Left ventricle myocardium superior (tissue), 1 donor: ENCODE measurements at places on chromosomes 7 and 10. TPM values are rescaled to one million over a fixed set of nuclear protein-coding genes. Genes with fewer than 3 reads are reported as not detected.
A peak's percentile ranks its signal among the peaks of the same experiment; 100 is the strongest.

DNA sequence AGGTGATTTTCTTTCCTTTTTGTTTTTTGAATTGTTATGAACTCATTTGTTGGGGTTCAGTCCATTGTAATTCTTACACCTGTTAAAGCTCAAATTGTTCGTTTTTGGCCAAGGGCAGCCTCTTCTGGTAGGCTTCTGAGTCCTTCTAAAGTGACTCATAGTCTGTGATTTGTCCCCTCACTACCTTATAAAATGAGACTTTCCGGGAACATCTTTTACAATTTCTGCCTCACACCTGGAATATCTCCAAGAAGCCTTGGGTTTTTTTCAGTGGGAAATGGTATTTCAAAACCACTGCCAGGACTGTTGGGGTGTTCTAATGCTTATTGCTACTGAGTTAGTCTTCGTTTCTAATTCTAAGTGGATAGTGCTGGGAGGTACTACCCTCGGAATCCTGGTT, 56.7 kb downstream of the BMPR1A start:
- no peak for DNase-seq

The GLI3 gene
- 4.4 TPM for total RNA-seq

GRCh38 chr10:71864911-71865361, 13.9 kb upstream of the PSAP start:
- DNase-seq: no peak

DNA sequence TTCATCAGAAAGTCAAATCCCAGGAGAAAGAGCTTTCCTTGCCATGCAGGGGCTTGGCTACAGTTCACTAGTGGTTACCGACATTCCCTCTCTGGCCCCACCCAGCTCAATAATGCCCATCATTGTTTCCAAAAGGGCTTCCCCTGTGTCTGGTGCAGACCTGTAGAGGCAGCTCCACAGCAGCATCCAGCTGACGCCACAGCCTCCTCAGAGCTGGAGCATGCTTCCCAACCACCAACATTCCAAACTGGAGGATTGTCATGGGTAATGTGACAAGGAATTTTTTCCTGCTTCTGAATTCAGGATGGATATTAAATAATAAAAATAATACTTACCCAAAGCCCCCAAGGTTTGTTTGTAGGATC, 77.4 kb downstream of the ZNF365 start:
- DNase-seq: no peak

GRCh38 chr7:102390697-102391484, 5.3 kb upstream of the PRKRIP1 start:
- peak; percentile 84 for DNase-seq

DNA sequence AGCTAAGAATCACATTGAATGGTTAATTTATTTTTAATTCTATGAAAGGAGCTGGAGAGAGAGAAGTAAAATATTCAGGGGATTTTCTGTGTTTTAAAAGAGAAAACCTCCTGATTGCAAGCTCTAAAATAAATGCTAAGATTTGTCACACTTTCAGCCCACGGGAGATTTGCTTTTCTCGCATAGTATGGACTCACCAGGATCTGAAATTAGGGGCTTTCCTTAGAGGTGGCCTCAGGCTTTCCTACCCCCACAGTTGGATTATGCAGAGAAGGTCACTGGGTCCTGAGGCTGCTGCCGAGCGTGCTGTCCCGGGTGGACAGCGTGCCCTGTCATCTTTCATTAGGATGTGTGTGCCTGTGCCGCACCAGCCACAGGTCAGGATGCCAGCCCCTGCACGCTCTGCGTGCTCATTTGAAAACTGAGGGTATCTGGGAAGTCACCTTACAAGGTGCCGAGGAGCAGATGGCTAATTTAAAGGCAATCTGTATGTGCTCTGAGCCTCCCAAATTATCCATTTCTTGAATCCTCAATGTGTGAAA, 258.8 kb downstream of the CELF2 start:
- no peak for DNase-seq

The CALML5 gene
- total RNA-seq: not detected

DNA sequence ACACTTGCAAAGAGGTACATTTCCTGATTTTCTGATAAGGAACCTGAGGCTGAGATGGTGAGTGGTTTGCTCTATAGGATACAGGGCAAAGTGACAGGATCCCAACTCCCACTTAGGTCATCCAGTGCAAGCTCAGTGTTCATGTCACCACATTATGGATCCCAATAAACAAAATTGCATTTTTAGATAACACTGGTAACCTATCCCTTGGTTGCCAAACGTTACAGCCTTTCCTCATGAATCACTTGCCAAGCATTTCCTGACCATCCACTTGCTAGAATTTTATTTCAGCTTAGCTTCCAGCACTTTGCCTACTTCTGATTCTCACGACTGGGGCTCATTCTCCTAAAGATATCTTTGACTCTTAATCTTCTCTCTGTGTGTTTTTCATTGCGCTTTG, 131.4 kb upstream of the ODAD2 start:
- DNase-seq: no peak

The CDNF gene
- 2.0 TPM for total RNA-seq

The ZNF804B gene
- not detected for total RNA-seq

The SFRP4 gene
- total RNA-seq: 1.0 TPM

The LRMDA gene
- total RNA-seq: 23.1 TPM

The CRCP gene
- 22.5 TPM for total RNA-seq

GRCh38 chr10:54402576-54402975, 398.5 kb downstream of the PCDH15 start:
- DNase-seq: no peak

- peak; percentile 72 for DNase-seq
These were observed 5.9 kb downstream of the ADK start for GRCh38 chr10:74156919-74157289.

DNA sequence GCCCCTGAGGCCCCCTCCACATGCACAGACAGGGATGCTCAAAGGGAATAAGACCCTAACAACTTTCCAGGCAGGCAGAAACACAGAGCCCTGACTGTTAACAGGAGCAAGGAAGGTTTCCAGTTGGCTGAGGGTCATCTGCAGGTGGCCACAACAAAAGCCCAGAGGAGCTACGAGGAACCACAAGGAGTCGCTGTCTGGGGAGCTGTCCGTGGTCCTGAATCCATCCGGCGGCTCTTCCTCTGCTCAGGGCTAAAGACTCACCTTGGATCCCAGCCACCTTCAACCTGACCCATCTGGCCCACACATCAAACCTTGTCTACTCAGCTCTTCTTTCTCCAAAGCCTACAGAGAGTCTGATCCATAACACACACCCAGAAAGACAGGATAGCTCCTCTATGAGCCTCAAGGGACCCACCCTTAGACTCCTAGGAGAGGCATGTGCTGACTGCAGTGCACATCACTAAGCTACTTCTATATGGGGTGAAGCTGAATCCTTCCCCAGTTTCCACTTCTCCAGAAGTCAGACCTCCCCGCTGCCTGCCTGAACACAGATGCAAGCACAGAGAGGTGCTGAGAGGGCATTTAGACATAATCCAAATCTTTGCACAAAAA, 104.0 kb downstream of the SLIT1 start:
- peak; percentile 69 for DNase-seq

DNA sequence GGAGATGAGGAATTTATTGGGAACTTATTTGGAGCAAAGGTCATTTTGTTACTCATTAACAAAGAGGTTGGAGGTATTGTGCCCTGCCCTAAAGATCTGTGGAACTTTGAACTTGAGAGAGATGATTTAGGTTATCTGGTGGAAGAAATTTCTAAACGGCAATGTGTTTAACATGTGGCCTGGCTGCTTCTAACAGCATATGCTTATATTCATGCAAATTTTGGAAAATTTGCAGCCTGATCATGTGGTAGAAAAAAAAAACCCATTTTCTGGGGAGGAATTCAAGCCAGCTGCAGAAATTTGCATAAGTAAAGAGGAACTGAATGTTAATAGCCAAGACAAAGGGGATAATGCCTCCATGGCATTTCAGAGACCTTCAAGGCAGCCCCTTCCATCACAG, 10.7 kb upstream of the PANK1 start:
- no peak for DNase-seq

DNA sequence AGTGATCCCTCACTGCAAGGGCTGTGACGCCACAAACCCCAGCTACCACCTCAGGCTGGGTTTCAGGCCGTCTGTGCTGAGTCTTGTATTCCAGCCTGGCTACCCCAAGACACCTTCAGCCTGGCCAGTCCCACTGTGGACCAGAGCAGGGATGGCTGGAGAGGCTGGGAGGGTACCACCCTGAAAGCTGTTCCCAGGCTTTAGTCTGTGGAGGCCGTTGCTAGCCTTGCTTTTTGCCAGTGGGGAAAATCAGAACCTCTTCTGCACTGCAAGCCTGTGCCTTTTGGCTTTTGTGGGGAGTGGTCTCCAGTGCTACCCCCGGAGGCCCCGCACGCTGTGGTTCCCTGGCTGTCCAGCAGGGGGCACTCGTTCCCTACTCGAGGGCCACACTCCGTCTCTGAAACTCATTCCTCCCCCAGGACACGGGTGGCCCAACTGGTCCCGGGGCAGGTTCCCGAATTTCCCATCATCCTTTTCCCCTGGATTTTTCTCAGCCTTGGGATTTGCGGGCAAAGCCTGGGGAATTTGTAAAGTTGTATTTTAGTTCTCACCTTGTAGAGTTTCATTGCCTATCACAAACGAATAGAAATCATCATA, 128.4 kb upstream of the BTBD16 start:
- DNase-seq: peak; percentile 65

DNA sequence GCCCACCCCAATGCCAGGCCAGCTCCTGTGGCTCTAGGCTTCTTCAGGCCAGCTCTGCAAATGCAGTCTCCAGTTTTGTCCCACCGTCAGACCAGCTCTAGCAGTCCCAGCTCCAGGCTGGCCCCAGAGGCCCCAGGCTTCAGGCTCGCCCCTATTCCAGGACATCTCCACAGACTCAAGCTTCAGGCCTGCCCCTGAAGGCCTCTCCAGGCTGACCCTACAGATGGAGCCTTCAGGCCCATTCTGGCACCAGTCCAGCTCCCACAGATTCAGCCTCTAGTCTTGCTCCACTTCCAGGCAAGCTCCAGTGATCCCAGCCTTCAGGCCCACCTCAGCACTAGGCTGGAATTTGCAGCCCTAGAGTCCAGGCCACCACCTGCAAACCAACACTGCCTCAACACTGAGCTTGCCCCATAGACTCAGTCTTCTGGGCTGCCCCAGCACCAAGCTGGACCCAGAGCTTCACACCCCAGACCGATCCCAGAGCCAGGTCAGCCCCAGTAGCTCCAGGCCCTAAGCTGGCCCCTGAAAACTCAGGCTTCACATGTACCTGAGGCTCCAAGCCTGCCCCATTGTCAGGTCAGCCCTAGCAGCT, 170.2 kb downstream of the ITGB1 start:
- DNase-seq: no peak

DNA sequence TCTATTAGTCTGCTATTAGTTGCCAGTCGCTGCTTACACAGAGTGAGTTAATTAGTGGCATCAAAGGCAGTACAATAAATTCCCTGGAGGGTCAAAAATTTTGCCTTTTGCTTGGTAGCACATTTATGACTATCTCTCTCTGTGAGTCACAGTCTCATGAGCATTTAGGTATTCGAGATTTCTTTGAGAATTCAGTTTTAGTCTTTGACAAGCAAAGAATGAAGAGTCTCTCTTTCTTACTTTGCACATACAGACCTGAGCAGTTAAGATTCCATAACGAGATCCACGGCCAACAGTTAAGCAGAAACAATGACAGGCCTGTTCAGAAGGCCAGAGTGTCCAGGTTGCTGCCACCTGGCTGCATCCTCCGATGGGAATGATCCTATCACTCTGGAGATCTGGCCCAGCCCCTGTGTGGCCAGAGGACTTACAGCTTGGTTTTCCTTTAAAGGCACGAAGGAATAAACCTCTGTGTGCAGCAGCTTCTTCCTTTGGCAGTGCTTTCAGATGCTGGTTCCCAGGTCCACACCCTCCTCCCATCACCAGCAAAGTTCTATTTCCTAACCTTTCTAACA, 80.6 kb downstream of the GLI3 start:
- no peak for DNase-seq

The FAM25A gene
- total RNA-seq: not detected

The ACTL6B gene
- total RNA-seq: not detected

- DNase-seq: no peak
These were observed 134.2 kb downstream of the SLC25A13 start for GRCh38 chr7:96187735-96188134.

GRCh38 chr10:130341356-130341755, 205.2 kb downstream of the GLRX3 start:
- peak; percentile 53 for DNase-seq

- DNase-seq: no peak
These were observed 1174.5 kb downstream of the SORCS1 start for GRCh38 chr10:105989995-105990394.

The EPDR1 gene
- total RNA-seq: 36.7 TPM

DNA sequence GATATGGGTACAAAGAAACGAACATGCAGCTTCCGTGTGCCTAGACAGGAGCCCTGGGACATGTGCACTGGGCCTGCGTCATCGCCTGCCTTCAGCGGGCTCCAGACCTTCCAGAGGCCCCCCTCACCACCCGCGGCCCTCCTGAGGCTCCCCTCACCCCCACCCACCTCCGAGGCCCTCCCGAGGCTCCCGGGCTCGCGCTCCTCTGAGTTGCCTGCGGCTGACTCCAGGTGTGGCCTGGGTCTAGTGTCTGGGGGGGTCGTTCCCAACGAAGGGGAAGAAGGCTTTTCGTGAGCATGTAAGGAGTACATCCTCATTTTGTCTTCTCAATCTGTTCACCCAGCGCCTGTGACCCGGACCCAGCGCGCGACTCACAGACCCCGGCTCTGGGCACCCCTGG, 177.3 kb upstream of the ZNF32 start:
- DNase-seq: peak; percentile 28

DNA sequence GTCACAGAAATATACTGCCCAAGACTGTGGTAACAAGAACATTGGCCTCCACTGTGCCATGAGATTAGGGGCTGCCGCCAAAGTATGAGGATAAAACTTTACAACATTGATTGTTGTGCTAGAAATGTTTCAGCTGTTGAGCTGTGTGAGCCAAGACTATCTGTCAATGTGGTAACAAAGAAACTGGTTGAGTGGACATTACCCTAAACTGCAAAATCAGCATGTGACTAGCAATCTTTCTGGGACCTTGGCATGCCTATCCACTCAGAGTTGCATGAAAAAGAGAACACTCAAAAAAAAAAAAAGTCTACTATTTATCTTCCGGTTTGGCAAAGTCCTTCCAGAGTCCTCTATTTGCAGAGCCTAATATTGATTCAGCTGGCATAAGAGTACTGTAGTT, 605.6 kb upstream of the CNTNAP2 start:
- DNase-seq: no peak

The CYP2C8 gene
- not detected for total RNA-seq

DNA sequence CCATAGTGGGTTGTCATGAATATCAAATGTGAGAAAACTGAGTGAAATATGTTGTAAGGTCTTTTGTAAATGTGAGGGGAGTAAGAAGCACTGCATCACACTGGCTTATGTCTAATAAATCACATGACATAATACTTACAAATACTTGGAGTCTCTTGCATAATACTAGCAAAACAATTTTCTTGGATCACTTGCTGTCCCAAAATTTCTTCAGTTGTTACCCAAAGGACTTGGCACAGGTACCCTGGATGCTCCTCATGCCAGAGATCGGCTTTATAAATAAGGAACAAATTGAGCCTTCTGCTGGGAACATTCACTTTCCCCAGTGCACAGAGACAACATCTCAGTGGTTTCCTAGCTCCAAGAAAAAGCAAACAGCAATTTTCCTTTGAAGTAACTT, 5.0 kb upstream of the LRIT2 start:
- DNase-seq: no peak
